ENCODE measurements at places on chromosomes 11 and 22.

DNA sequence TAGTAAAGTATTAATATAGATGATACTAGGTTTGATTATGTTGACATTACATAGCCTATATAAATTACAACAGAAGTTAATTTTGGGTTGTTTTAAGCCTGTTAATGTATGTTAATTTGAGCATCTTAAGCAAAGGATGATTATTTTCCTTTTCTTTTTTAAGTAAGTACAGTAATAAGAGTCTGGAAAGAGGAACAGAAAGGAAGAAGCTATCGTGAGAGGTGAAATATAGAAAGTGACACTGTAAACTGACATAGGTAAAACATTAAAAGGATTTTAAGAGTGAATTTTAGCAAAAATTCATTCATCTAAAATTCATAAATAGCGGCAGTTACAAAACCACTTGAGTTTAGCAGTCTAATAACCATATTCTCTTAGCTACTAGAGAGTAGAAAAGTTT is 45.5 kb downstream of the FAR1 start:
- no peak for DNase-seq

- no peak for DNase-seq
Observed at GRCh38 chr11:84384731-84385130, 1098.6 kb upstream of the CCDC90B start.

DNA sequence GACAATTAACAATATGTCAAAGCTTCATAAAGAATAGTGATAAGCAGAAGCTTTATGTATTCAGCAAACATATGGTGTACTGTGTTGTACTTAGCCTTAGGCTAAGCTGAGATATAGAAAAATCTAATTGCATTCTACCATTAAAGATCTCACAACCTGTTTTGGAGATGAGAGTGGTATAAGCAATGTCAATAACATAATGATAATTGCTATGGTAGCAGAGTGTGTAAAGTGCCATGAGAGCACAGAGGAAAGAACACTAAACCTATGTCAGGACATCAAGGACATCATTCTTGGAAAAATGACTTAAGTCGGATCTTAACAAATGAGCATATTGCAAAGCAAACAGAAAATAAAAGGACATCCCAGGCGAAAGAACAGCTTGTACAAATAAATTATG is 28.6 kb upstream of the ANGPTL5 start:
- no peak for DNase-seq

DNA sequence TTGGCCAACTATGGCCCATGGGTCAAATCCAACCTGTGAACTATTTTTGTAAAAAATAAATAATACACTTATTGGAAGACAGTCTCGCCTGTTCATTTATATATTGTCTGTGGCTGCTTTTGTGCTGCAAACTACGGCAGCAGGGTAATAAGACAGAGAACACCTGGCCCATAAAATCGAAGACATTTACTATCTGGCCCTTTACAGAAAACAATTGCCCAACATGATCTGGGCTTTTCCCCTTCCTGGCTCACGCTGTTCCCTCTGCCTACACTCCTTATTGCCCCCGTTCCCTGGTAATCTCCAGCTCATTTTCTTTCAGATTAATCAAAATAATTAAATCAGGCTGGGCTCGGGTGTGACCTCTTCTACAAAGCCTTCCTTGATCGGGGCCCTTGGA is 5.6 kb downstream of the PLAAT2 start:
- DNase-seq, result no peak

DNA sequence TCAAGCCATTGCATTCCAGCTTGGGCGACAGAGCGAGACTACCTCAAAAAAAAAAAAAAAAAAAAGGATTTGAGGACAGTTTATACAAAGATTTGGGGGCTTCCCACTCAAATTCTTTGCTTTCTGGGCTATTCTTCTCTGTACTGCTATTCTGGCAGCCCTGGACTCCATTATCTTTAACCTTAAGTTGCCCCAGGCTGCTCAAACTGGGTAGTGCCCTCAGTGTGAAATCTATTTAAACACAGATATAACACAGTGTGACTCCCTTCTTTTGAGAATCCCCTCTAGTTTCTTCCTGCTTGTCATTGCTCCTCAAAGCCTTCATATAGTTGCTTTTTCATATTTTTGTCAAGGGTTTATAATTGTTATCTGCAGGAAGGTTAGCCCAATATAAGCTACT is 49.5 kb upstream of the WEE1 start:
- DNase-seq, result no peak

GRCh38 chr11:121802542-121802941 is 313.5 kb downstream of the BLID start:
- DNase-seq, result peak; percentile 75

DNA sequence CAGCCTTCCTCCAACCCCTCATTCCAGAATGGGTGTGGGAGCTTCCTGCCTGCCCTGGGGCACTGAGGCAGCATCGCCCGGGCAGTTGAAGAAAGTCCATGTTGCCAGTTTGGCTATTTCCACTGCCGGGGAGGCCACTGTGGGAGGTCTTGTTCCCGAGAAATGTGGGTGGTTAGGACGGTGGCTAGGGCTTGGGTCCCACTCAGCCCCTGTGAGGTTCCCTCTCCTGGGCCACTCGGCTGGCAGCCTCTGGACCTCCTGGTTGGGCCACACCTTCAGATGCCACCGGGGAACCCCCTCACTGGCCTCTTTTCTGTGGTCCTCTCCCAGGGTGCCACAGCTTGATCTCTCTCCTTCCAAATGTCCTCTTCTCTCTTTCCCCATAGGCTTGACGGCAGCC is 5.1 kb upstream of the PPP6R3 start:
- DNase-seq, result no peak
